ENCODE measurements at places on chromosomes 1 and 21. TPM values are rescaled to one million over a fixed set of nuclear protein-coding genes. Genes with fewer than 3 reads are reported as not detected.

NGF gene
- total RNA-seq = 2.1 TPM

KLHDC7A gene
- not detected for total RNA-seq

NPR1 gene
- 14.9 TPM for total RNA-seq

KCNE1 gene
- 17.7 TPM for total RNA-seq

DIO1 gene
- not detected for total RNA-seq

- DNase-seq = no peak
Observed at GRCh38 chr1:231931146-231931545, 304.6 kb downstream of the DISC1 start.

- DNase-seq = peak; percentile 43
Observed at GRCh38 chr21:46157396-46157986, 2.1 kb upstream of the FTCD start.

DNA sequence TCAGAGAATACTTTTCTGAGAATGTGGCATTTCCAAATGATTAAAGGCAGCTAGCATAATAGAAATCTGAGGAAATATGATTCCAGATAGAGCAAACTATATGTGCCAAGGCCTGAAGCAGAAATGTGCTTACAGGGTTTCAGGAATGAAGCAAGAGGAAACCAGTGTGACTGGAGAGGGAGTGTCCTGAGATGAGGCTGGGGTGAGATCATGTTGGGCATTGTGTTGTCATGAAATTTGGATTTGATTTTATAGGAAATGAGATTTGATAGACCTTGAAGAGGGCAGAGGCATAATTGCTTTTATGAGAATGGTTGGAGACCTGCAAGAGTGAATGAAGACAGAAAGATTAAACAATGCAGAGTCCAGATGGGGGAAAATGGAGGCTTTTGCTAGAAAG lies 338.1 kb upstream of the SNX7 start:
- no peak for DNase-seq

DNA sequence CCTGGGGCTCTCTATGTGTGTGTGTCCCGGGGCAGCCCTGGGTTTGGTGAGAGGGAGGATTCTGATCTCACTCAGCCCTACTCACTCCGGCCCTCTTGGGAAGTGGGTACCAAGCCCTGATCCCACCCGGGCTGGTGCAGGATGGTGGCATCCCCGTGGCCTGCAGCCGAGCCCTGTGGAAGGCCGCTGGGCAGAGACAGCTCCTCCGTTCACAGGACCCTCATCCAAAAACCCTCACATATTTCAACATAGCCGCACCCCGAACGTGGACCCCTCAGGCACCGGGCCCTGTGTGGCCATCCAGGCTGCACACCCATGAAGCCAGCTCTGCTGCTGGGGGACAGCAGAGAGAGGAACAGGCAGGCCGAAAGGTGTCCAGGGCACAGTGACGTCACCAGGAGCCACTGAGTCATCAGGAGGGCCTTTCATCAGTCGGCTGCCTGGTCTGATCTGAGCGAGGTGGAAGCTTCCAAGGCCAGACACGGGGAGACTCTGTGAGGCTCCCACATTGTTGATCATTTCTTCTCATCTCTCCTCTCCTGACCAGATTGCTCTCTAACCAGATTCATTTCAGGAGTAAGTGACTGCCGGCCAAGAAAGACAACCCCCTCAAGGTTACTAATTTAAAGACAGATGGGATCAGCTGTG lies 16.2 kb upstream of the GPR157 start:
- DNase-seq = no peak

DNA sequence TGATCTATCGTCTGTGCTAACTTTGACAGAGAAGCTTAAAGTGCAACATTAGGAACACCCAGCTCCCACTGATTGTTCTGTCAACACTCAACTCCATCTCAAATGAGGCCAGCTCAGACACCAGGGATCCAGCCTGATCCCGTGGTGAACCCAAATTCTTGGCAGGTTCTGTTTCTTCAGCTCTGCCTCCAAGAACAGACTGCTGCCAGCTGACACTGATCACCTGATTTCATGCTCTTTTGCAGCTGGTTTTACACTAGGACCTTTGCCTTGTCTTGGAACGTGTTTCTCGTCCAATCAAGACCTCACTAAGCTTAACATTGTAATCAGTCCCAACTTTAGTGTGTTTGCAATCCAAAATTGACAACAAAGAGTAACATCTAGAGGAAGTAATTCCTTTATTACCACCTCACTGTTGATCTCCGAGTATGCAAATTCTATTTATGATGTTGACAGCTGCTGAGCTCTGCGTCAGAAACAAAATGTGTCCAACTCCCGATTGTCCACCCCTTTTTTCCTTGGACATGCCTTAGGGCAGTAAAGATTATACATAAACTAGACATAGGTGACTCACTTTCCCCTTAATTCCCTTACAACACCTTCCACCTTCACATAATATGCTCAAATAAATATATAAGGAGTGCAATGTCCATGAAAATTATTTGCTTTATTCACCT lies 1.6 kb upstream of the HYI start:
- DNase-seq = no peak
